Activated CD4-positive, alpha-beta T cell treated with anti-CD3 and anti-CD28 coated beads for 4 hours (primary cell): ENCODE measurements at places on chromosomes 5 and 9.

- no peak for DNase-seq
Observed at GRCh38 chr9:135152614-135153334, 65.3 kb downstream of the OLFM1 start.

GRCh38 chr9:19379697-19380046, 364 bp downstream of the RPS6 start:
- no peak for DNase-seq

DNA sequence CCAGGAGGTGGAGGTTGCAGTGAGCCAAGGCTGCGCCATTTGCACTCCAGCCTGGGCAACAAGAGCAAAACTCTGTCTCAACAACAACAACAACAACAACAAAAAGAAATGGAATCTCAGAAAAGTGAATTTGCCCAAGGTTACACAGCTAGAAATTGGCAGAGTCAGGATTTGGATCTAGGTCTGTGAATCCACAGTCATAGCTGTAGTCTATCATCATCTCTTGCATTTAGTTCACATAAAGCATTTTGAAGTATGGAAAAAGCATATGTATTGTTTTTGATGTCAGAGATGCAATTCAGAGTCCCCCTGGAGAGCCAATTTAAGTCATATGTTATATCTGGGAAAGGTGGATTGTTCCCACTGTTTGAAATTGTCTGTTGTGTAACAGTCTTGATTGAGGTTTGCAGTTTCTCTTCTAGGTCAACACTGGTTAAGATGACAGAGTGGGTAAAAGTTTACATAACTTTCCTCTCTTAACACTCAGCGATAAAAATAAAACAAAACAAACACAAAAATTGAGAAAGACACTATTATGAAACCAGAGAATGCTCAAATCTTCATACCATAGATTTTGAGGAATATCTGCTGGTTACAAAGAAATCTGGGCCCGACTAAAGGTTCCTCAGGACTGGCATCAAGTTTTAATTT, 21.5 kb upstream of the GPR21 start:
- no peak for DNase-seq

GRCh38 chr5:95850391-95850894, 27.9 kb upstream of the GLRX start:
- DNase-seq, result no peak

DNA sequence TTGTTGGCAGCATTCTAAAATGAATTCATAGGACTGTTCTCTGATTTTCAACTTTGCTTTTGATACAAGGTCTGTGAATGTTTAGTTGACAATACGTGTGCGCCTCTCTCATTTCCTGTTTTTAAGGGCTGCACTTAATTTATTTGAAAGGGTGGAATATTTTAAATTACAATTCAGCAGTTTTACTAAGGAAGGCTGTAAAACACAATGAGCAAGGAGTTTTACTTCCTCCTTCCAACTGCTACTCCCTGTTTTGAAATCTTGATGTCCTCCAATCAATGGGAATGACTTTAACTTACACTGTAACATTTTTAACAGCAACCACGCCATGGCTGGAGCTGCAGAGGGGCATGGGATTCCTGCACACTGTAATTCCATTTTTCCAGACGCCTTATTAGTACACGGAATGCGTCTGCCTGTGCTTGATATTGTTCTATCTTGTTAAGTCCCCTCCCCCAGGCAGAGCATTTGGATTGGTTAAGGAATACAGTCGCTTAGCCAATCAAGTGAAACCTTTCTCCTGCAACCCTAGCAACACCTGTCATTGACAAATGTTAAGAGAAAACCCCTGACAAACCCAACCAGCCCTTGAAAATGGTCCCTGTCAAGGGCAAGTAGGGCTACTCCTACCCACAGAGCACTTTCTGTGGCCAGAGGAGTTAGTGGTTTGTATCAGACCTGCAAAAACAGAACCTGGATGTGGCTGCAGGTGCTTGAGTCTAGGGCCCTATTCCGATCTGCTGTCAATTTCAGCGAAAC, 12.5 kb upstream of the ZSWIM6 start:
- DNase-seq, result no peak

DNA sequence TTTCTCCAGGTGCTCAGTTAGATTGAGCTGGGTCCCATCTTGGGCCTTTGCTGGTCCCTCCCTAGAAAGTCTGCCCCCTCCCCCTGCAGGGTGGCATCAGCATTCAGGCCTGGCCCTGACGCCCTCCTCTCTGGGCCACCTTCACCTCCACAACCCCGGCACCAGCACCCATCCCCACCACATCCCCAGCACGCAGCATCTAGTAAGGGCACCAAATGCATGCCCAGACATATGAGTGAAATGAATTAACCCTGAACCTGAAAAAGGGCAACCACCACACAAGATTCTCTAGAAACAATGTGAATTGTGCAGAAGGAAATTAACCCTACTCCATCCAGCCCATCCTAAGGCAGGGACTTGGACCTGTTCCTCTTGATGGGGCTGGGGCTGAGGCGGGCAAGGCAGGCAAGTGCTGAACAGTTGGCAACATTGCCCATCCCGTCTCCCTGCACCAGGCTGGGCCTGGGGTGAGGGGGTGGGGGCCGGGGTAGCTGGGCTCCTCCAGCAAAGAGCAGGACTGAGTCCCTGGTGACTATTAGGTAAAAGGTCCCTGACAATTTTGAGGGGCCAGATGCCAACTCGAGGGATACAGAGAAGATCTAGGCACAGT, 125.9 kb downstream of the KCNIP1 start:
- no peak for DNase-seq

DNA sequence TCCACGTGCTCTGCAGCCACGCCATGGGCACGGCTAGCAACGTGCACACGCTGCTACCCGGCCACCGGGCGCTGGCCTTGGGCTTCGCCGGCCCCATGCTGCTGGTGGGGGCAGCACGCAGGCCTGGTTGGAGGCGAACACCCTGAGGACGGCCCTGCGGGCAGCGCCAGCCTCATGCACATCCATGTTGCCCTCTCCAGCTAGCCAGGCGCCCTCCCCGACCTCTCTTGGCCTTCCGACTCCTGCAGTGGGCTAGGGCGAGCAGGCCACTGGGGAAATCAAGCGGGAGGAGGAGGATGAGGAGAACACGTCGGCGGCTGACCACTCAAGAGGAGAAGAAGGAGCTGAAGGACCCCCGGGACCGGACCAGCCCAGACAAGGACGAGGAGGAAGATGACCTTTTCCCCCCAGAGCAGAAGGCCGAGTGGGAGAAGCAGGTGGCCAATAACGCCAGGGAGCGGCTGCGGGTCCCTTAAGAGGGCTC, 73.3 kb downstream of the INSL6 start:
- no peak for DNase-seq

- no peak for DNase-seq
Observed at GRCh38 chr5:132459031-132459982, 31.3 kb downstream of the IRF1 start.

DNA sequence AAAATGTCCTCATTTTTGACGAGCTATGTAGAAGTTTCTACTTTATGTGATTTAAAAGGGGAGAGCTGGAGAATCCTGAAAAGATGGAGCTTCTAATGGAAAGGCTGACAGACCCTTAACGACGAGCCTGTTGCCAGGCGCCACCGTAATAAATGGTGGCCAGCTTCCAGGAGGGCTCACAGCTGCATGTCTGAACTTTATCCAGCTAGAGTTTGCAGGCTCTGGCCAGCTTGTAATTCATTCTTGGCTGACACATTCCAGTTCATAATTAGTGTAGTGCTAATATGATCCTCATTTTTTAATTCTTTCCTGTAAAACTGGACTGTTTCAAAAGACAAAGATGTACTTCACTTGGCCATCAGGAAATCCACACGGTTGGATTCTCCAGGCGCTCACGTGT, 246.7 kb downstream of the GAS1 start:
- no peak for DNase-seq

DNA sequence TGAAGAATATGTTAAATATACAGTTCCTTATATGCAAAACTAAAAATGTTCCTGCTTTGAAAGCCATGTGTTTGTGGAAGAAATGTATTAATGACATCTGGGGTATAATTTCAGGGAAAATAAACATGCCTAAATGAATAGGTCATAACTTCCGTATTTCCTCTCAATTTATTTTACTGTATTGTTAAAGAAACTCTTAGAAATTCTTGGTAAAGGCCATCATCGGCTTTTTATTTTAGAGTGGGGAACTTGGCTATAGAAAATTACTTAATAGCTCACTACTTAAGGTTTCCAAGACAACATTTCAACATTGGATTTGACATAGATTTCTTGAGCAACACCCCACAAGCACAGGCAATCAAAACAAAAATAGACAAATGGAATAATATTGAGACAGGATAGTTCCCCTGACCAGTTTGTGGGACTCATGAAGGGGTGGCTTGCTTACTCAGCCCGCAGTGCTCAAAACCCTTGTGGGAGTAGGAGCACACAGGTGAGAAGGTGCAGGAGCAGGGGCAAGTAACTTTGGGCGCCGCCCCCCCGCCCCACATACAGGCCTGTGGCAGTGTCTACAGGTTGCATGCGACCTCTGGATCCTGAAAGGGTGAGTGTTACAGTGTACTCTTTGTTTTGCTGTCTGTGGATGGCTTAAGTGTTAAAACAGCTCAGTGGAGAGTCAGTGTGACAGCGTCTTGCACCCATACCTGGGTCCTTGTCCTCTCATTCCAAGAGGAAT, 891.4 kb upstream of the C9orf72 start:
- DNase-seq, result no peak

DNA sequence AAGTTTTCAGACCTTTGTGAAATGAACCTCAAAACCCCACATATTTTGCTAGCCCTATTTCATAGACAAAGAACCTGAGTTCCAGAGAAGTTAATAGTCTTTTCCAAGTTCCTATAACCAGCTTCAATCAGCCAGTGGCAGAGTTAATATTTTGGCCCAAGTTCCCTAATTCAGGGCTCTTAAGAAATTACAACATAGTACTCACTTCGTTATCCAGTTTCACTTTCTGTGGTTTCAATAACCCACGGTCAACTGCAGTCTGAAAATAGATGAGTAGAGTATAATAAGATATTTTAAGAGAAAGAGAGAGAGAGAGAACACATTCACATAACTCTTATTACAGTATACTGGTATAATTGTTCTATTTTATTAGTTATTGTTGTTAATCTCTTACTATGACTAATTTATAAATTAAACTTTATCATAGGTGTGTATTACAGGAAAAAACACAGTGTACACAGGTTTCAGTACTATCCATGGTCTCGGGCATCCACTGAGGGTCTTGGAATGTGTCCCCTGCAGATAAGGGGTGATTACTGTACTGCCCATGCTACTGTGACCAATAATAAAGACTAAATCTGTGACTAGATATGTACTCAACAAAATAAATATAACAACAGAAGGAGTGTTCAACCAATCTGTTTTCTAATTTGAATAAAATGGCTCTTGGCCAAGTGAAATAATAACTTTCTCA, 9.3 kb upstream of the MYOT start:
- DNase-seq, result no peak

GRCh38 chr5:64773533-64773932, 4.8 kb downstream of the CWC27 start:
- no peak for DNase-seq

DNA sequence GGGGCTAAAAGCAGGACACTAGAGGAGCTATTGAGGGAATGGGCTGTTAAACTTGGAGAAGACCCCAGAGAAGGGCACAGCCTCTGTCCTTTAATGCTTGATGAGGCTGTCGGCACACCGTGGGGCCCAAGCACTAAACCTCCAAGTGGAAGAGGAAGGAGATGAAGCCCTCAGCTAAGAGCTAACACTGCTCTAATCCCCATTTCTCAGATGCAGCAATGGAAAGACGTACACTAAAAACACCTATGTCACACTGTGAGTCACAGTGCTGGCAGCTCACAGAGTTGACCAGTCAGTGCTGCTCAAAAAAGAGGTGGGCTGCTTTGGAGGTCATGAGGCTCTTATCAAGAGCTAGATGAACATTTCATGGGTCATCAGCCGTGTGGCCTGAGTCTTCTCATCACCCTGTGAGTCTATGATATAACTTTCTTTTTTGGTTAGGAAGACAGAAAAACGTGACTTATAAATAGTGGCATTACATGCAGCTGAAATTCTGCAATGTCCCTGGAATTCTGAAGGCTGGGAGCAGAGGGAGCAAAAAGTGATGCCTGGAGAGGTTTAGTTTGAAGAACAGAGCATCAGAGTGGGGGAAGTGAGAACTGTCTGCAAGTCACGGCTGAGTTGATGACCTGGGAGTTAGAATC, 21.5 kb downstream of the TNFSF8 start:
- DNase-seq, result no peak
